ENCODE measurements at places on chromosomes 5 and 9.
A peak's percentile ranks its signal among the peaks of the same experiment; 100 is the strongest.

- no peak for DNase-seq
Measured at GRCh38 chr9:137192859-137193258, 4.4 kb downstream of the SSNA1 start.

DNA sequence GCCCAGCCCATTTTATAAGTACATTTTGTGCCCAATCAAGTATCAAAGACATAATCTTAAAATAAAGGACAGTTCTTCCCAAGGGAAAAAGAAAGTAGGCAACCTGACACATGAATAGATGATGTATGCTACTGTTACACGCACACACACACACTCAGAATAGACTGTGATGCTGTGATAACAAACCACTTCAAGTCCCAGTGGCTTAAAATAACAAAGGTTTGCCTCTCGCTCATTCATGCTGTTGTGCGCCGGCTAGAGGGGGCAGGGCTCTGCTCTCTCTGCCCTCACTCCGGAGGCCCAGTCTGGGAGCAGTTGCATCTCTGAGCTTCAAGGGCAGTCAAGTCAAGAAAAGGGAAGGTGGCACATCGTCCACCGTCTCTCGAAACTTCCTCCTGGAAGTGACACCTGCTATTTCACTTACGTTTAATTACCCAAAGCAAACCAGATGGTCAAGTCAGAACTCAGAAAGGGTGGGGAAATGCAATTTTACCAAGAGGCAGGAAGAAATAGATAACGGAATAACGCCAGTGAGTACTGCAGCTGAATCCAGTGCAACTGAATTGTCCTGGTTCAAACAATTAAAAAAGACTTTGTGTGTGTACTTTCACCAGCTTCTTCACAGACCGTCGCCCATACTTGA lies 43.3 kb downstream of the ANKRD33B start:
- DNase-seq, result no peak

DNA sequence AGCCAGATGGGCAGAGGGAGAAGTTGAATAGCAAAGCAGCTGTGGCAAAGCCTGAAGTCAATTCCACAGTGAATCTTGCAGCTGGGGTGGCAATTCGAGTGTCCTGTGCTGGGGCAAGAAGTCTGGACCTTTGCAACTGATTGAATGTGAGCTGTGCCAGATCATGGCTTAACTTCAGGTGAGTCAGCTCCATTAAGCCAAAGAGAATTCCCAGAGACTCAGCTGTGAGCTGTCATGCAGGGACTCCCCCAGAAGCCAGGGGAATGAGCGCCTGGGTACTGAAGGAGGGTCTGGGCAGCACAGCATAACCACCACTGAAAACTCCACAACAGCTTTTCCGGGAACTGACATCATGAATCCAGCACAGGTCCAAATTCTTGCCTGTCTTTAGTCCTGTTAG lies 153.5 kb upstream of the TRPC7 start:
- no peak for DNase-seq

DNA sequence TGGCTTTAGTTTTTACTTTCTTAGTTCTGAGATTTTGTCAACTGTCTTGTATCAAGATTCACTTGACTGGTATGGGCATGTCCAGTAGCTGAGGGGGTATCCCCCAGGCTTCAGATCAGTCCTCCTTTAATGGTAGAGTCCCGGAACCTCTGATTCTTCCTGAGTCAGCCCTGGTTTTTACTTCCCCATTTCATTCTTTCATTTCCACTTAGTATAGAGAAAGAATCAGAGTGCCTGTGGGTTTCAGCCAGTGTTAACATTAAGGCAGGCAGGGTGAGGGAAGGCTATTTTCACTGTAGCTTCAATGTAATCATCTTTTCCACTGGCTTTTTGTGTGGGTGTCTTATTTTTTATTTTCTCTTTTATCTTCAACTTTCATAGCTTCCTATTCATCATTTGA lies 8.3 kb upstream of the COMMD10 start:
- DNase-seq, result no peak

GRCh38 chr5:111383288-111383970 lies 128.9 kb downstream of the STARD4 start:
- DNase-seq, result no peak

- DNase-seq, result no peak
Measured at GRCh38 chr9:110069326-110070248, 138.4 kb downstream of the C9orf152 start.

DNA sequence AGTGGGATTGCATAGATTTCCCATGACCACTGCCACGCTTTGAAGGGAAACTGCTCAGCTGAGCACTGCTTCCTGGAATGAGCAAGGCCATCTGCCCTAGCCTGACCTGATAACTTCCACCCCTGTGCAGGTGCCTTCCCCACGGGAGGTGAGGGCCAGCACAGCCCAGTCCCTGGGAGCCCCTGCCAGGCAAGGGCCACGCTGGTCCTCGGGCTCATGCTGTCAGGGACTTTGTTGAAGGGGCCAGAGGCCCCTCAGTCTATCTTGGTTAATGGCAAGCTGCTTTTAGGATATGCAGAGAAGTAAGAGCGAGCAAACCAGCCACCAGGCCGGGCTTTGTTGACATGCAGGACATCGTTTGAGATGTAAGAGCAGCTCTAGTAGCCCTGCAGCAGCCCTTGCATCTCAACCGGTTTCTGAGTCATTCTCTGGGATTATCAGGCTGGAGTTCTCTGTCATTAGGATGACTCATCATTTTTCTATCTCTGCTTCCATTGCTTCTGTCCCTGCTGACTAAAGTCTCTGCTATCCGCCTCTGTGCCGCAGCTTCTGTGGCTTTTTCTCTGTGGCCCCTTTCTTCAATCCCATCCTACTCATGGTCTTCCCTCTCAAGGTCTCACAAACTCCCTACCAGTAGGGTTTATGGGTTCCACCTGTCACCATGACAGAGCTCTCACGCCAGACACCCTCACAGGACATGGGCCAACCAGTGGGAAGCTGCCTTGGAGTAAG lies 30.6 kb upstream of the IQGAP2 start:
- DNase-seq, result no peak

GRCh38 chr5:108818613-108819272 lies 71.0 kb downstream of the FER start:
- no peak for DNase-seq

DNA sequence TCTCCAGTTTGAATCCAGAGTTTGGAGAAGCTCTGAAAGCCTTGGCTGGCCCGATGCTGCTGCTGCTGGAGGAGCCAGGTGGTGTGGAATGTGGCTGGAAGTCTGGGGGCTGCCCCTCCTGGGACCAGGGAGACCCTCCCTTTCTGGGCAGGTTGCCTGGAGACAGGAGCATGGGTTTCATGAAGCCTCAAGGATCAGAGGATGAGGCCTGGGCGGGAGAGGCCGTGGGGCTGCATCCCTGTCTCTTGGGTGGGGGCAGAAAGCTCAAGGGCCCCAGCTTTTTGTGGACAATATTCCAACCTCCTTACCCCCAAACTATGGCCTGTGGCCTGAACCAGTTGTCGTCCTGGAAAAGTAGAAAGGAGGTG lies 10.1 kb downstream of the FGF18 start:
- no peak for DNase-seq

- no peak for DNase-seq
Measured at GRCh38 chr9:18526685-18527084, 52.7 kb downstream of the ADAMTSL1 start.

- no peak for DNase-seq
Measured at GRCh38 chr5:157303667-157304327, 37.9 kb downstream of the CYFIP2 start.

DNA sequence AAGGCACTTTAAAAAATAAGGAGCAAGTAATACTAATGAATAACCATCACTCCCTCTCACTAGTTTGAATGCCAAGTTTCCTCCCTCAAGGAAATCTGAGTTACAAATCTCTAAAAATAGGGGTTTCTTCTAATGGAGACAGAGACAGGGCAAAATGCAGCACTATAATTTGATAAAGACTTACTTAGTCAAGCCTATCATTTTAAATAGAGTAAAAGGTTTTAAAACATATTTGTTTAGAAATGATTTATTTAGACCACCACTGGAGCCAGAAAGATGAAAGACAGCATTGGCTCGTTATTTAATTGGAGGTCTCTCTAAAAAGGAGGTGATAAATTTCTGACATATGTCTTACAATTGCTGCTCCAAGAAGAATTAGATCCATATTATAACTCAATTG lies 228.7 kb downstream of the TLE1 start:
- DNase-seq, result no peak

DNA sequence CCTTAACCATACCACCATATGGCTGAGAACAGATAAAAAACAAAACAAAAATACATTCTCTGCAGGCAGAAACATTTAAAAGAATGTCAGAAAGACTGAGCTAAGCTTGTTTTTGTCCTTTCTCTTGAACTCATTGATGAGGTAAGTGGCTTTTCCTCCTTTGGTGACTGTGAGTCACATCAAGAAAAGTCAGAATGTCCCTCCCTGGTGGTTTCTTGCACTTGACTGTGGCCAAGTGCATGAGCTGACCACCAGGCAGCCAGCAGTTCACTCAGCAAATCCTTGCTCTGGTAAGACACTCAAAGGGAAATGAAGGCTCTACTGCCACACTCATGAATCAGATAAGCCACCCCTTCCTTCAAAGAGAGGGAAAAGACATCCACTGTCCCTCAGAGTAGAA lies 970.9 kb downstream of the TAF11L14 start:
- no peak for DNase-seq

GRCh38 chr5:175652741-175653663 lies 4.9 kb upstream of the HRH2 start:
- peak; percentile 52 for DNase-seq

DNA sequence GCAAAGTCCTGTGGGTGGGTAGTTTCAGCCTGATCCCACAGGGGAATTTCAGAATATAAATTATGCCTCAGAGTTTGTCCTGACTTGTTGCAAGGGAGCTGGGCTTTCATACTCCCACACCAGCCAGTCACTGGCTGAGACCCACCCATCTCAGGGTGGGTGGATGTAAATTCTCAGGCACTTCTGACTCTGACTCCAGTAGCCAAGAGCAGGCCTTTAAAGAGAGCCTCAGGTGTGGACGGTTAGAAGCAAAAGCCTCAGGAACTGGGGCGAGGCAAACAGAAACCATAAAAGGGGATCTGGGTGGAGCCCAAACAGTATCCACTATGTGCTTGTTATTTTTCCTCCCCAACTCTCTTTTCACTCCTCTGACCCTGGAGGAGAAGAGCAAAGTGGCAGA lies 28.6 kb upstream of the FBXW11 start:
- DNase-seq, result peak; percentile 7

GRCh38 chr5:144100702-144101101 lies 69.8 kb downstream of the YIPF5 start:
- no peak for DNase-seq

GRCh38 chr5:38556088-38556598 lies 303 bp downstream of the LIFR start:
- no peak for DNase-seq

DNA sequence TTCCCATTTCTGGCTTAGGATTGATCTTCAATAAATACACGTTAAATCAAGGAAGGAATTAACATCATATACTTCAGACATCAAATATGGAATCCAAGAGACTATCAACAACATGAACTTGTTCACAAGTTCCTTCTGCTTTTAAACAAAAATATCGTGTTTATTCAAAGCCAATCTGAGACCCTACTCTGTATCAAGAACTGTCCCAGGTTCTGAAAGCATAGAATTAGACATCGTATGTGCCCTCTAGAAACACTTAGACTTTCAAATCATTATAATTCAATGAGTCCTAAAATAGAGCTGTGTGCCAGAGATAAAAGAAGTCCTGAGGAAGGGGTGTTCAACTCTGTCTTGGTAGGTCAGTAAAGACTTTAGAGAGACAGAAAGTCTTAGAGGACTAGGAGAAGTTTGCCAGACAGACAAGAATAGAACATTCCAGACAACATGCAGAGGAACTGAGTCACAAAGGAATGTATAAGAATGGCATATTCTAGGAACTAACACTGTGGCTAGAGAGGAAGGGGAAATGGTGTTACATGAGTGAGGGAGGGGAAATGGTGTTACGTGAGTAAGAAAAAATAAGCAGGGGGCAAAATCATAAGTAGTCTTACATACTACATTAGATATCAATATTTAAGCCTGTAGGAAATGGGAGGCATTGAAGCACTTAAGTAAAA lies 2.9 kb downstream of the TPD52L3 start:
- DNase-seq, result no peak

DNA sequence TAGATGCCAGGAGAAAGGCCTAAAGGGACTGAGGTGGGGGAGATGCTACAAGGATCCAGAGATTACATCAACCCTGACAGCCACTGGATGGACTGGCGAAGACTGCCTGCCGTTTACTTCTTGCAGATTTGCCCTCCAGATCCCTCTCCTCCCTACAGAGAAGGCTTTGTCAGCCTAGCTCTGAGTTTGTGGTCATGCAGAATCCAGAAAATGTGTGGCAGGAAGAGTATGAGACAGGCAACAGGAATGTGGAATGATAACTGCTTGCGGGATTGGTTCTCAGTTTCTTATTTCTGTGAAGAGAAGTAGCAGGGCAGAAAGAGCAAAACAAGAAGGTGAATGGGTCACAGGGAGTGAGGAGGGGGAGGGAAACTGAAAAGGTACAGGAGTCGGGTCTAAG lies 129.6 kb downstream of the TLE1 start:
- DNase-seq, result no peak

- no peak for DNase-seq
Measured at GRCh38 chr9:126365780-126366179, 39.2 kb downstream of the MVB12B start.

DNA sequence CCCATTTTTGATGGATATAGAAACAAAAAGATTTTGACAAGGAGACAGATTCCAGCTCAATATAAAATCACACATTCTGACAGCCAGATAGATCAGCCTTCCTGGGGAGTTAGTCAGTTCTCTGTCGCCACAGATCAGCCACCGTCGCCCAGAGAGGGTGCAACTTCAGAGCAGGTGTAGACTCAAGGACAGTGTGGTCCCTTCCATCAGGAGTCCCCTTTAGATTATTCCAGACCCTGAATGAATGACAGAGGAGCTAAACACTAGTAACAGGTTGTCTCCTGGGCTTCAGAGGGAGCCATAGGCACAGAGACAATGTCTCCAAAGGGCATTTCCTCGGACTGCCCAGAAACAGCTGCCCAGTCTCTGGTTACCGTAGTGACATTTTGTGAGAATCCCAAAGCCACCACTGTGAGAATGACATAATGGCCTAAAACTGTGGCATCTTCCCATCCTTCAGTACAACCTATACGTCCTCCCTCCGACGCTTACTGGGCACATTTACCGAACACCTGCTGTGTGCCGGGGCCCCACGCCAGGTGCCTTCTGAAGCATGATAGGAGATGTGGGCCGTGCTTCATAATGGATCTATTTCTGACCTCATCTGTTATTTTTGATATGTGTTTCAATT lies 47.4 kb upstream of the SLC2A8 start:
- DNase-seq, result no peak

GRCh38 chr5:73501406-73501805 lies 3.2 kb downstream of the BTF3 start:
- DNase-seq, result no peak

DNA sequence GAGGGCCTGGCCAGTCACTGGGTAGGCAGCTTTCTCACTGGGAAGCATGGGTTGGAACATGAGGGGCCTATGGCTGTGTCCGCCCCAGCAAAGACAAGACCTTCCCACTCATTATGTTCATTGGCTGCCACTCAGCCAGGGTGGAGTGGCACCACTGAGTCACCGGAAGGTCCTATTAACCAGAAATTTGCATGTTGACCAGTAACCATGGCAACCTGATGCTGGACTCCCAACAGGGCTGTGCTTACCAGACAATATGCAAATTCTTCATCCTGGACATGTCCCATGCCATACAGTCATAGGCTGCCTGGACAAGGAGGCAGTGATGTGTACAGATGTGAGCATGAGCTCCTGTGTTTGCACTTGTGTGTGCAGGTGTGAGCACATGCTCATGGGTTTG lies 66.7 kb downstream of the PSD2 start:
- no peak for DNase-seq

GRCh38 chr5:72107131-72107900 lies at the start of gene MAP1B:
MAP1B (plus strand) TSS chr5:72107475; CDS start chr5:72107532, 57 bp downstream.
- no peak for DNase-seq

- DNase-seq, result no peak
Measured at GRCh38 chr9:123973590-123974223, 37.9 kb upstream of the LHX2 start.

Measured in activated CD8-positive, alpha-beta memory T cell treated with anti-CD3 and anti-CD28 coated beads for 48 hours (primary cell).